NCI-H1105 treated with DMSO at 0.1 percent for 48 hours (cell line): ENCODE measurements at places on chromosomes 7 and 10.
A peak's percentile ranks its signal among the peaks of the same experiment; 100 is the strongest.

DNA sequence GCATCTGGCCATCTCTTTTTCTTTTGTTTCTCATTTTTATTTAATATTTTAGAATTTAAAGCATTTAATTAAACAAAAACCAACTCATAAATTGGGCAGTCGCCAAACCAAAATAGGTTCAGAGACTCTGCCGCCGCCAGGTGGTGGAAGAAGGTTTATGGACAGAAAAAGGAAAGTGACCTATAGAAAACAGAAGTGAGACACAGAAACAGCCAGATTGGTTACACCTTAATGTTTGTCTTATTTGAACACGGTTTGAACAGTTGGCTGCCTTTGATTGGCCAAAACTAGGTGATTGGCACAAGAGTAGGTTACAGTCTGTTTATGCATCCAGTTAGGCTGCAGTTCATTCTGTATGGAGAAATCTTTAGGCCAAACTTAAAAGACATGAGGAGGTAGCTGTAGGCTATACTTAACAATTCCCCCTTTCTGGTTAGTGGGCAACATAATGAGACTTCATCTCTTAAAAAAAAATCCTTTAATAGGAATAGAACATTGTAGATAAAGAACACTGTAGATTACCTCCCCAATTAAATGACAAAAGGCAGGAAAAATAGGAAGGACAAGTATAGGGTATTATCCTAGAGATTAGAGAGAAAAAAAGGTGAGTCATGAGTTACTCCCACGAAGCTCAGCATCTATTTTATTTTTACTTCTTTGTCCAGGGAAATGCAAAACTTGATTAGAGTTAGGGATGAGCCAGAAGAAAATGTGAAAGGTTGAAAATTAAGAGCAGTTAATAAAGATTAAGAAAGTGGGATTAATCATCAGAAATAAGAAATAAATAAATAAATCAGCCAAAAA lies 23.9 kb upstream of the CYCS start:
- no peak for DNase-seq

- peak; percentile 76 for DNase-seq
These were observed 93.0 kb upstream of the SLC25A13 start for GRCh38 chr7:96414931-96415292.

- DNase-seq: no peak
These were observed 5.2 kb downstream of the ARL4A start for GRCh38 chr7:12692479-12693259.

- DNase-seq: no peak
These were observed 553.3 kb downstream of the TFEC start for GRCh38 chr7:115477193-115477651.

DNA sequence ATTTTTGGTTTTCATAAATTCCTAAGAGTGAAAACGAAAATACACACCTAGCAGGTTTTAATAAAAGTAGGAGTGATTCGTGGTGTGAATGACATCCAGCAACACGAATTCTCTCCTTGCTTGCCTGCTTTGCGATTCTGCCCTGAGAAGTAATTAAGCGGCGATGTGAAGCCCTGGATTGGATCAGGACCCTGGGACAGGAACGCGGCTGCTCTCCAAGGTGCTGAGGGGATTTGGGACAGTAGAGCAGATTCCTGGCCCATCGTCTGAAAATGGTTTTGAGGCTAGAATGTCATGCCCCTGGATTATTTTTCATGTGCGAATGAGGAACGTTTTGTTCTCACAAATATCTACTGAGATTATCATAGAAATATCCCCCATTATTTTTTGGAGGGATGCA lies 7.8 kb downstream of the NPS start:
- DNase-seq: no peak

DNA sequence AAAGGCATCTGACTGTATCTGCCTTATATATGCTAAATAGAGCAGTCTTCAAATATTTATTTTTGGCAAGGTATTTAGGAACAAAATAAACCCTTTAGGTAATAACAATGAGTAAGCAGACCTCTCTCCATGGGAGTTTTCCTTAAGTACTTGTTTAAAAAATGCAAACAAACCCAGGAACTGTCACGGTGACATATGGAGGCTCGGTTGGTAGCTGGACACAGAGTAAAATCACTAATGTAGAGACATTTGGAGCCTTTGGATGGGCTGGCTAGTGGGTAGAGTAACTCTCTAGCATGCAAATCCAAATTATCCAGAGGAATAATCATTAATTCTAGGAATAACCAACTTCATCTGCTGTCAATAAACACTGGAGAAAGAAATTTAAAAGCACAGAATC lies 71.6 kb upstream of the LAMB4 start:
- no peak for DNase-seq
